ENCODE measurements at places on chromosomes 7 and 10.

- no peak for DNase-seq
Observed at GRCh38 chr10:106474876-106475275, 689.6 kb downstream of the SORCS1 start.

DNA sequence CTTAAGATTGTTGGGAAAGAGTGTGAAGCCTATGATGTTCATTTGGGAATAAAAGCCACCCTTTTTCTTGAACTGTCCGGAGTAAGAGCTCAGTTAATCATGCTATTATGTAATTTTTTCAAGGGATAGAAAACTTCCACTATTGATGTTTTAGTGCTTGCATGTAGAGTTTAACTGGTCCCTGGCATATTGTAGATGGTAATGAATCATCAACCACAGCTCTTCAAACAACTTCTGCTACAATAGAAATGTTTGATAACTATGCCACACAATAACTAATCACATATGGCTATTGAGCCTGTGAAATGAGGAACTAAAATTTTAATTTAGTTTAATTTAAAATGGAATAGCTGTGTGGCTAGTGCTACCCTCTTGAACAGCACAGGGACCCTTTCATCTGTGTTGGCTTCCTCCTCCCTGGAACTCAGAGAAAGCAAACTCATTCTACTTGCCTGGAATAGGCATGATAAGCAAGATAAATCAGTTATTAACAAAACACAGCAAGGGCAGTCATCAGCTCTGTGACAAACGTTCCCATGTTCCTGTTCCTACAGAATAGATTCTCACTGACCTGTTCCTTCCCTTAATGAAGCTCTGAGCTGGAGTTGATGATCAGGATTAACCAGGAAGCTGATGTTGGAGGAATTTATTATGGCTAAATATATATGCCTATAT lies 4.9 kb upstream of the SRI start:
- DNase-seq, result no peak

DNA sequence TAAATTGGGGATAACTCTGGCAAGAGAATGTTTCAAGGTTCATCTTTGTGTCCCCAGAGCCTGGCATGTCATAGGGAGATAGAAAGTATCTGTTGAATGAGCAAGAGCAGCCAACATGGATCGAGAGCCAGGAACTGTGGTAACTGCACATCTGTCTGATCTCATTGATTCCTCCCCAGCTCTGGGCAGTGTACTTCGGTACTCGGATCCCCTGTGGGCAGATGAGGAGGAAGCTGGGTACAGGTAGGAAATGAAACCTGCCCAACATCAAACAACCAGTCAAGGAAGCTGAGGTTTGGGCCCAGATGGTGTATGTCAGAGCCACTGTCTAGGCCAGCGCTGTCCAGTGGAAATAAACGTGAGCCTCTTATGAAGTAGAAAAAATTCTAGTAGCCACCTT lies 76.4 kb downstream of the GRK5 start:
- no peak for DNase-seq

GRCh38 chr10:71236286-71236685 lies 23.9 kb downstream of the UNC5B start:
- DNase-seq, result no peak

DNA sequence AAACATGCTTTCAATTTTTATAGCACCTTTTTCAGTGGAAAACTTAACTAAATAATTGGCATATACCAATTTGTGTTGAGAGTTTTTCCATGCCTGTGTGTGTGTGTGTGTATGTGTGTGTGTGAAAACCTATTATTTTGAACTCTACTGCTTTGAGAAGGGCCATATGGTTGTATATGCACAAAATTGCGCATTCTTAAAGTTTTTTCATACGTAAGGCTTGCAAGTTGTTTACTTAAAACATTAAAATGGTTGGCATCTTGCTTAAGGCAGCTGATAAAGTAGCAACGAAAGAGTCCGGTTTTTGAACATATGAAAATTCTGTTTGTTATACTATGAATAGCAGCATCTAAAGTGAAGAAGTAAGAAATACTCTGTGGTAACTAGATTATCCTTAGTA lies 84.1 kb downstream of the HDAC9 start:
- DNase-seq, result no peak

GRCh38 chr10:77422491-77423338 lies 214.9 kb downstream of the KCNMA1 start:
- DNase-seq, result no peak

DNA sequence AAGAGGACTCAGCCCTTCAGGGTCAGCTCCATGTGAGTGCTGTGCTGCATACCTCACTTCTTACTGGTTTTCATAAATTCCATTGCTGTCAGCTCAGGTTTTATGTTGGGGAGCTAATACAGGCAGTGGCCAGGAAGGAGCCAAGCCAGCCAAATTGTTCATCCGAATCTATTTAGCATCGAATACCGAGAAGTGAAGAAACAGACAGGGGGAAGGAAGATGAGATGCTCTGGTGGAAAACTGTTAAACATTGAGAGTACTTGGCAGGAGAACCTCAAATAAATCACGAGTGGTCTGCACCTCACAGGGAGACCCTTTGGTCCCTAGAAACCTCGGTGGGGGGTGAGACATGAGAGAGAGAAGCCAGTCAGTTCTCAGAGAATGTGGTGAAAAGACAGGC lies 196.0 kb upstream of the TMEM72 start:
- DNase-seq, result no peak

DNA sequence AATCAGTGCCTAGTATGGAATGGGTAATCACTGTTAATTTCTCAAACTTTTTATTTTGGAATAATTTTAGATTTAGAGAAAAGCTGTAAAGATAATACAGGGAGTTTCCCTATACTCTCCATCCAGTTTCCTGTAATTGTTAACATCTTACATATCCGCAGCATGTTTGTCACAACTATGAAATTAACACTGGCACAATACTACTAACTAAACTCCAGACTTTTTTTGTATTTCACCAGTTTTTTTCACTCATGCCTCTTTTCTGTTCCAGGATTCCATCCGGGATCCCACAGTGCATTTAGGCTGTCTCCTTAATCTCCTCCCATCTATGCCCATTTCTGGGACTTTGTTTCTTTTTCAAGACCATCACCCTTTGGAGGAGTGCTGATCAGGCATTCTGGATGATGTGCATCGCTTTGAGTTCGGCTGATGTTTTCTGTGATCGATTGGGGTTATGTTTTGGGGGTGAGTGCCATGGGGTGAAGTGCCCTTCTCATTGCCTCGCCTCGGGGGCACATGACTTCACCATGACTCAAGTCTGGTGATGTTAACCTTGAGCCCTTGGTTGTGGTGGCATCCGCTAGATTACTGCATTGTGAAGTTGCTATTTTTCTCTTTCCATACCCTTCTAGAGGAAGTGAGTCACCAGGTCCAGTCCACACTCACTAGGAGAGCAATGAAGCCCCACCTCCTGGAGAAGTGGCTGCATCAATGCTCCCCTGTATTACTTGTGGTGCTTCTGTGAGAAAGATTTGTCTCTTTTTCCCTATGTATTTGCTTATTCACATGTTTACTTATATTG lies 43.9 kb upstream of the GRB10 start:
- no peak for DNase-seq

DNA sequence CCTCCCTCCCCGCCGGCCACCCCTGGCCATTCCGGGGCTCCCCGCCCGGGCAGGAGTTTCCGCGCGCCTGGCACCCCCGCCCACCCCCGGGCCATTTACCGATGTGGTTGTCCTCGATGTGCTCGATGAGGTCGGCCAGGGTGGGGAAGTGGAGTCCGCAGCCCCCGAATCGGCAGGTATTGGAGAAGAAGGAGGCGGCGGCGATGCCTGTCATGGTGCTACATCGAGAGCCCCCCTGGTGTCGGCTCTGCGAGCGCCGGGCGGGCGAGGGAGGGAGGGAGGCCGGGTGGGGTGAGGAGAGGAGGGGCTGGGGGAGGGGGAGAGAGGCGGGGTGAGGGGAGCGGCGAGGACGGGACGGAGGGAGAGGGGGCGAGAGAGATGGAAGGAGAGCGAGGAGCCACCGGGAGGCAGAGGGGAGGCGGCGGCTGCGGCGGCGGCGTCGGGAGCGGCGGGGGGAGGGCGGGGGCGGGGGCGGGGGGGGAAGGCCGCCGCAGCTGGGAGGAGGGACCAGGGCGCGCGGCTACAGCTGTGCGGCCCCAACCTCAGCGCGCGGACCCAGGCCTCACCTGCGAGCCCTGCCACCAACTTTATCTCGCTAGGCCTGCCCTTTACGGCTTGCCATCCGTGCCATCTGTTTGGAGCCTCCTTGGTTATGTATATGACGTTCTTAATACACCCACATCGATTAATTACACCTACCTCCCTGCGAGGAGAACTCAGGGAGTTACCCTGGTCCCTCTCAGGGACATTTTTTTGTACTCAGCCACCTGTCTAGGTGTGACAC lies at the start of gene JAZF1:
TSS of gene JAZF1 (minus strand) at position 432 of the 784 bp plus-strand sequence.
- peak; percentile 25 for DNase-seq
